ENCODE measurements at places on chromosomes 6 and 20. TPM values are rescaled to one million over a fixed set of nuclear protein-coding genes. Genes with fewer than 3 reads are reported as not detected.

GRCh38 chr6:120965814-120966213 is 368.5 kb downstream of the TBC1D32 start:
- no peaks in the 10 kb centered on the region for H3K27me3 ChIP-seq
- no peaks in the 10 kb centered on the region for H3K4me1 ChIP-seq
- DNase-seq, result no peak

- no peaks in the 10 kb centered on the region for H3K27me3 ChIP-seq
- H3K27ac ChIP-seq, result 0 out of 2 replicates have a peak overlapping the region, but pooled peaks have one; percentile 56
- H3K4me3 ChIP-seq, result no peak overlapping the region
- H3K4me1 ChIP-seq, result no peaks in the 10 kb centered on the region
- no peaks in the 10 kb centered on the region for H3K36me3 ChIP-seq
These were observed 77.7 kb downstream of the ASCC3 start for GRCh38 chr6:100803264-100804045.

The IYD gene
- not detected for total RNA-seq

The PDYN gene
- 0.14 TPM for total RNA-seq

The OR12D3 gene
- total RNA-seq, result not detected

All from WTC11 (cell line).